ENCODE measurements at places on chromosomes 16 and 17.

GRCh38 chr17:17022456-17022855 is 19.8 kb upstream of the MPRIP start:
- DNase-seq, result no peak

DNA sequence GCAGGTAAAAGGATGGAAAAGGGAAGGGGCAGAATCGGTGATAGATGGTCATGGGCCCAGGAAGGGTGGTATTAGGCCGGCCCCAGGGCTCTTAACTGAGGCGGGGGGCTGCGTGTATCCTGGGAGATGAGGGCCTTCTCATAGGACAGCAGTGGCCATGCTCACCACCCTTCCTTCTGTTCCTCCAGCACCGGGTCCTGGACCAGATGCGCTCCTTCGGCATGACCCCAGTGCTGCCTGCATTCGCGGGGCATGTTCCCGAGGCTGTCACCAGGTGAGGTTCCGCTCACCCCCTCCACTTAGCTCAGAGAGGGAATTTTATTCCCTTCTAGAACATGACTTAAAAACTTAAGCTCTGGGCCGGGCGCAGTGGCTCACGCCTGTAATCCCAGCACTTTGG is 2.4 kb downstream of the NAGLU start:
- no peak for DNase-seq

DNA sequence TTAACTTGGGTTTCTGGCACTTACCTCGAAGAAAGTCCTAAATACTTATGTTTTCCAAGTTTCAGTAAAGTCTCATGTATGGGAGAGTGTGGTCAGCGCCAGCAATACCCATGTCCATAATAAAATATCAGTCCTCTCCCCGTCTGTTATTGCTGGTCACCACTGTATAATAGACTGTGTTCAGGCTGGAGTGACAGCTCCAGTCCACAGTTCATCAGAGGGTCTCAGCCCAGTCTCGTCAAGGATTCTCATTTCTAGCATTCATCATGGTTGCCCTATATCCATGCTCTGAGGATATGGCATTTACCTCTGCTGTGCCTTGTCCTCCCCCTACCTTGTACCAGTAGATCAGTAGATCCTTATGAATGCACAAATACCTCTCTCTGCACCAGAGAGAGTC is 384.5 kb downstream of the NPIPA7 start:
- DNase-seq, result no peak

- DNase-seq, result no peak
These were observed 7.0 kb downstream of the TRPV2 start for GRCh38 chr17:16422416-16422815.

DNA sequence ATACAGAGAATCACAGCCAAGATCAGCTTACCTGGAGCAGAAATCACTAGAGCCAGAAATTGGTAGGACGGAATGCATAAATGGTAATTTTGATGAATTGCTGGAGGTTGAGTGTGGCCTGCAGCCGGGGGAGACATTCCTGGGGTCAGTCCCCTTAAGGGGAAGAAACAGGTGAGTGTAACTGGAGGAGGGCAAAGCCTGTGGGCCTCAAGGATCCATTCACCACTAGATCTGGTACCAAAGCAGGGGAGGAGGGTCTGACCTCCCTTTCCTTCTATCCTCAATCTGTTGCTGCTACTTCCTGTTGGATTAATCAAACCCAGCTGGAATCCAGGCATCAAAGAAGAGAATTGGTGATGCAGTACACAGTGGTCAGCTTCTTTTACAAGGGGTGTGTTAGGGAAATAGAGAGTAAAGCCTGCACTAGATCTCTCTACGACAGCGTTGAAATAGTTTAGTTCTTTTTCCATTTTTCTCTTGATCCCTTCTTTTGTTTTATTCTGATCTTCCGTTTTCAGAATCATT is 8.6 kb upstream of the ABCA9 start:
- no peak for DNase-seq

DNA sequence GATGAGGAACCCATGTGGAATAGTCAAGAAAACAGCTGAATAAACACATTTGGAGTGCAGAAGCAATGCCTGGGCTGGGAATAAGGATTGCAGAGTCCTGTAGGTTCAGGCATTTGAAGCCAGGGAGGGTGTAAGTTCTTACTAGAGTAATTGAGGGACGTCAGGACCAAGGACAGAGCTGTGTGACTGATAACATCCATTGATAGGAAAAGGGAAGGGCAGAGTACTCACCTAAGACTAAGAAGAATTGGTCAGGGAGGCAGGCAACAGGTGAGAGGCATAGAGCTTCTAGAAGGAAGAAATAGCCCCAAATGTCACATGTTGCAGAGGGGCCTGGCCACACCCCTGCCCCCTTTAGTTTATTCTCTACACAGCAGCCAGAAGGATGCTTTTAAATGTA is 79.8 kb upstream of the TMEM132E start:
- no peak for DNase-seq

Measured in CD4-positive, alpha-beta T cell treated with Interleukin-12 subunit alpha and Interleukin-12 subunit beta, for 1 hour (primary cell).